ENCODE measurements at places on chromosomes 6 and 20.

DNA sequence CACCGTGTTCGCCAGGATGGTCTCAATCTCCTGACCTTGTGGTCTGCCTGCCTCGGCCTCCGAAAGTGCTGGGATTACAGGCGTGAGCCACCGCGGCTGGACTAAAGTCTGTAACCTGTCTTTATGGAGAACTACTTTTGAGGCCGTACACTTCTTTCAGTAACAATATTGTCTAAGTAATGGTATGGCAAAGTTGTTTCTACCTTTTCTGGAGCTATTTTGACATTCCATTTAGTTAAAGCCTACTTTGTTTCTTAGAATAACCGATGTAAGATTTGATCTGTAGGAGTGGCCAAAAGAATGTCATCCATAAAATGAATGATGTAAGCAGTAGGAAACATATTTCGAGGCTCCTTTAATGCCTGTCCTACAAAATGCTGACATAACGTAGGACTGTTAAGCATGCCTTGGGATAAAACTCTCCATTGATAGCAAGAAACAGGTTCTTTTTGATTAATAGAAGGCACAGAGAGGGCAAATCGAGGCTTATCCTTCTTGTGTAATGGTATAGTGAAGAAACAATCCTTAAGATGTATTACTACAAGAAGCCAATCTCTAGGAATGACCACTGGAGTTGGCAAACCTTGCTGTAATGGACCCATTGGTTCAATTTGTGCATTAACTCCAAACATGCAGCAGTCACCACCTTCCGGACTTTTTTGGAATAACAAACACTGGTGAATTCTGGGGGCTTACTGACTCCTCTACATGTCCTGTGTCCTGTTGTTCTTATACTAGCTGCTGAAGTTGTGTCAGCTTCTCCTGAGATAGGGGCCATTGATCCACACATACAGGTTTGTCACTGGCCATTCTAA lies 35.9 kb downstream of the HLA-DRA start:
- DNase-seq, result no peak

GRCh38 chr6:139017227-139017626 lies 11.3 kb upstream of the ABRACL start:
- DNase-seq, result peak; percentile 91

DNA sequence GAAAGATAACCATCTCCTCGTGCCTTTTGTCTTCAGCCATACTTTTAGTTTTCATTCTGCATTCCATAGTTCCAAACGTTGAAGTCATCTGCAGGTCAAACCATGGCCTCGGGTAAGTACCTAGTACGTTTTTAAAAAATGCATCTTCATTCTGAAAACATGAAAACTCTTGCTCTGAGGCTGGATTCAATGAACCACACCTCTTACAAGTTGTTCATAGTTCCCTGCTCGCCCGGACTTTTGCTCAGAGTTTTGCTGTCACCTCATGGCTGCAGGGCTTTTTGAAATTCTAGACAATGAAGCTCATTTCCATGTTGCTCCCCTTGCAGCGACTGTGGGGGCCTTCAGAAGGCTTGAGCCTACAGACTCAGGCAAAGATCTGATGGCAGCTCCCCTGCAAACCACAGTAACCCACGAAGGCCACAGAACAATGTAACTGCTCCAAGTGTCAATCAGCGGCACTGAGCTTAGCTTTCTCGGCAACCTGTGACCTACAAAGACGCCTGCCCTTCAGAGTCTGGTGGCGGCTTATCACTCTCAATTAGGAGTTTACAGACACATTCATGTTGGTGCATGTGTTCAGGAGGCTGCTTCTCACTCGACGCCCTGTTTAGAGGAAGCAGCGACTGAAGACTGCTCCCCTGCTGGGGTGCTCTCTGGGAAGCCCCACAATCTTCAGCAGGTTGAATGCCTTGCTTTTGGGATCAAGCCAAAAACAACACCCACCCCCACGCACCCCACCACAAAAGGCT lies 61.2 kb downstream of the FOXC1 start:
- DNase-seq, result no peak

GRCh38 chr6:161242779-161243693 lies 30.8 kb downstream of the AGPAT4 start:
- DNase-seq, result no peak

DNA sequence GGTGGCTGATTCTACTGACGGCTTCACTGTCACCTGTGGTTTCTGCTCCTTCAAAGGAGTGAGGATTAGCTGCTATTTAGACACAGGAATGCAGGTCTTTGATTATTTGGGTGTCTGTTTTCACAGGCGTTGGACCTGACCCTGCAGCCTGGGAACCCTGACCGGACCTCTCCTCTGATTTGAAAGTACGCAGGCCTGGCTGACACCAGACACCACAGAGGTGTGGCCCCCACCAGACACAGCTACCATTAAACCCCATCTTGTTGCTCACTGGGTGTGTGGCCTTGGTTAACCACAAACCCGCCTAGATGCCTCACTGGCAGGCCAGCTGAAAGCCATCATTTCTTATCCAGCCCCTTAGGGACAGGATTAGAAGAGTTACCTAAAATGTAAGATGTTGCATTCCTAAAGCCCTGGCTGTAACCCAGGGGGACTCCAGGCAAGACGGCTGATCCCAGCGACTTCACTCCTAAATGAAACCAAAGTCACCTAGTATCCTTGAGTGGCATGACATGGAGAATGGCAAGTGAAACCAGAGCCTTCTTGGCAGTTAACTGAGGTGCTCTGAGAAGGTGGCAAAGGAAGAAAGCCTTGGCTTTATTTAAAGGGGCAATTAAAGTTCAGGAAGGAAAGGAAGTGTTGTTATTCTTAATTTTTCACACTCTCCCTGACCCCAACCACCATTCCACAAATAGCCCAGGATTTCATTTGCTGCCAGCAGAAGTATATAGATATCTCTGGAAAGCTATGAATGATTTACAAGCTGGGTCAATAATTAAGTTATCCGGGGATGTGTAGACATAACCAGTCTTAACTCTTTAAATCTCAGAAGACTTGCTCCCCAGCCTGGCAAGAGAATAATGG lies 169.9 kb downstream of the QRSL1 start:
- no peak for DNase-seq

DNA sequence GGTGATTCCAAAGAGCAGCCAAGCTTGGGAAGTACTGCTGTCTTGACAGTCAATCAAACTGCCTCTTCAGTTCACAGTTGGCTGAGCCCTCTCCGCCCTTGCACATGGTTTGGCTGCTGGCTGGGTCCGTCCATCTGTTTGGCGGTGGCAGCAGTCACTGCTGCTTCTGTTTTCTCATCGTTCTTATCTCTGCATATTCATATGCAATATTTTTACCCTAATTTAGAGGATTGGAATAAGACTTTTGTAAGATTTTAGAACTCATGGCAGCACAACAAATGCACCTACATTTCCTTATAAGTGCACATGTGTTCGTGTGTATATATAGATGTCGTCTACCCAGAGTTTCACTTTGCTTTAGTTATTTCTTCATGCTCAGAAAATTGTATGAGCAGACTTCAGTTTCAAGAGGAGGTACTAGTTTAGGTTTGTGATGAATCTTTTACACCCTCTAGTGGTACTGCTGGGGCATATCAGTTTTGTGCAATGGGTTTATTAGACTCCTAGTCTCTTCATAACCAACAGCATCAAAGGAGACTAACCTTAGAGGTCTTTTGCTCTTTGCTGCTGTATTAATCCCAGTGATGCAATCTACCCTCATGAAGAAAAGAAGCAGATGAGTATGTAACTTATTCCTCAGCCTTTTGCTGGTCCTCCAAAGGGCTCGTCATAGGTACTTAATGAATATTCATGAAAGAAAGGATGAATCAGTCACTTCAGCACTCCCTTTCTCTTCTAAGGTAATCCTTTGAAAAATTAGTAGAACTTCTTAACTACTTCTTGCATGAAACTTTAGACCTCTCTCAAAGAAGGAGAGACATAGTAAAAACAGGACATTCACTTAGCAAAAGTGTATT lies 44.3 kb downstream of the KHDC1L start:
- DNase-seq, result peak; percentile 63

DNA sequence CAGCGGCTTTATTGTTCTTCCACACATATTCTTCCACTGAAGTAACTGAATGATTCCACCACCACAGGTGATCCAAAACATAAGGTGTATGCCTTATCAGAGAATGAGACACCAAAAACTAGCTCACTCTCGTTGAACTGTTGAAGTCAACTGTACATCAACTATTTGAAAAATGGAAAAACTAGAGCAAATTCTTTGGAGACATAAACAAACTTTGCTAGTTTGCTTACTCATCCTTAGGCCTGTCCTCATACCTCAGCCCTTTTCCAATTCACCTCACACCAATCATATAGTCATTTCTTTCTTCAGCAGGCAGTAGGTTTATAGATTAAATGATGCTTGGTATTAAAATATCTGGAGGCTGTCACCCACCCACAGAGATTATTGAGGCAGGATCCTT lies 77.1 kb upstream of the RNF217 start:
- no peak for DNase-seq

GRCh38 chr6:165717732-165718465 lies 54.9 kb upstream of the PDE10A start:
- no peak for DNase-seq

DNA sequence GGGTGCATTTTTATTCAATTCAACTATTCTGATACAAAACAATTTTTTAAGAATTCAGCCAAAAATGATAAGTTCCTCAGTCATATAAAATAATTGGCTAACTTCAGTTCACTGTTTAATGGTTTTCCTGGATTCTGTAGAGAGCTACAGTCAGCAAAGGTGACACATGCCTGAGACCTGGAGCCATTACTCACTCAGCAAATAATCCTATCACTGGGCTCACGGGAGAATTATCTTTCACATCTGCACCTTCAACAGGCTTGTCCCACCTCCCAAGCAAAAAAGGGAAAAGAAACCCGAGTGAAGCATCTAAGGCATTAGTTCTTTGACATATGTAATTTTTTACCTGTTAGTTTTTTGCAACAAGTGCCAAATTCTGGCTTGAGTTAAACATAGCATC lies 34.9 kb upstream of the FOXA2 start:
- DNase-seq, result no peak

GRCh38 chr6:72589096-72589495 lies 32.8 kb upstream of the KCNQ5 start:
- DNase-seq, result no peak

- DNase-seq, result no peak
Measured at GRCh38 chr6:113755449-113756289, 101.5 kb upstream of the MARCKS start.

DNA sequence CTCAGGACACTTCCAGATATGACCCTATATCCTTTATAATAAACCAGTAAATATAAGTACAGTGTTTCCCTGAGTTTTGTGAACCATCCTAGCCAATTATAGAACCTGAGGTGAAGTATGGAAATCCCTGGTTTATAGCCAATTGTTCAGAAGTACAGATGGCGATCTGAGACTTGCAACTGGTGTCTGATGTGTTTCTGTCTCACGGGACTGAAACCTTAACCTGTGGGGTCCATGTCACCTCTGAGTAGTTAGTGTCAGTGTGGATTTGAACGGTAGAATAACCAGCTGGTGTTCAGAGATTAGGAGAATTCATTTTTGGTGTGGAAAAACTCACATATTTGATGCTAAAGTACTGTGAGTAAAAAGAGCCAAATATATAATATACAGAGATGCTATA lies 606.6 kb downstream of the MAFB start:
- DNase-seq, result no peak

DNA sequence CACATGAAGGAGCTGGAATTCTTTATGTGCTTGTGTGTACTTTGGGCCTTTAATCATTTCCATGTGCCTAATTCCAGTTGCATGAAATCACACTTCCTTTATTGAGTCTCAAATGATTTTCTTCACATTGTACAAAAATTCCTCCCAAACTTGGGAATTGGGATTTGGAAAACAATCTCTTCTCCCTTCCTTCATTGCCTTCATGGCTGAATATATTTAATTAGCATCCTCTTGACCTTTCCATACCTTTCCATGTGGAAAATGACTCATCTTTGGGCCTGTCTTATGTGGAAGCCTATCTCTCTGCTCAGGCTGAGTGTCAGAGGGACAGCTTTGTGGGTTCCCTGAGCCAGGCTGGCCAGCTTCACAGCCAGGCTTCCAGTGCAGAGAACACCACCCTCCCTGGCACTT lies 33.0 kb upstream of the CDH4 start:
- no peak for DNase-seq

GRCh38 chr6:38234934-38235682 lies 404.6 kb downstream of the BTBD9 start:
- no peak for DNase-seq

- DNase-seq, result no peak
Measured at GRCh38 chr6:133710826-133711225, 178.1 kb upstream of the TCF21 start.
